ENCODE measurements at places on chromosomes 3 and 15.

GRCh38 chr15:71656425-71656824 is 153.9 kb upstream of the NR2E3 start:
- DNase-seq = no peak

GRCh38 chr15:91132079-91132478 is 32.0 kb downstream of the SV2B start:
- DNase-seq = no peak

GRCh38 chr3:50675179-50676030 is 678 bp downstream of the DOCK3 start:
- DNase-seq = peak; percentile 64

DNA sequence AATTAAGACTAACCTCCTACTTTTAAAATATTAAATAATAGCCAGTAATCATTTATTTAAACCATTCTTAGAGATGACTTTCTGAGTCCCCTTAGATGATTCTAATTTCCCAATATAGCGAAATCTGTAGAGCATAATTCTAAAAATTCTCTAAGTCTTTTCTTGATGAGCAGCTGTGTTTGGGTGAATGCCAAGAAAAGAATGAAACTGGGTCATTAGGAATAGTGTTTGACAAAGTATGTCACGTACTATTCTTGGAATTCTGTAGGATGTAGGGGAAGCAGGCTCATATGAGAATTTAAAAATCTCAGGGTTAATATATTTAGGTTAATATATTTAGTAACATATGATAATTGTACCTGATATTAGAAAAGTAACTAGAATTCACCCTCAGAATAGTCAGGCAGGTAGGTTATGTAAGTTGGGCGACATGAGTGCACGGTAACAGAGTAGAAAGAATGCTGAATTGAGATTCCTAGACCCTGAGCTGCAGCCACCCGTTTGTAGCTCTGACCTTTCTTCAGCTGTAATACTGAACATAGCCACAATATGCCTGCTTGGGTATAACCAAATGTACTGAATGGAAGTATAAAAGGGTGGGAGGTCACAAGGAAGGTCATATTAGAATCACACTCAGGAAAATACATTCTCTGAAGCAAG is 524.3 kb downstream of the UNC13C start:
- DNase-seq = no peak

DNA sequence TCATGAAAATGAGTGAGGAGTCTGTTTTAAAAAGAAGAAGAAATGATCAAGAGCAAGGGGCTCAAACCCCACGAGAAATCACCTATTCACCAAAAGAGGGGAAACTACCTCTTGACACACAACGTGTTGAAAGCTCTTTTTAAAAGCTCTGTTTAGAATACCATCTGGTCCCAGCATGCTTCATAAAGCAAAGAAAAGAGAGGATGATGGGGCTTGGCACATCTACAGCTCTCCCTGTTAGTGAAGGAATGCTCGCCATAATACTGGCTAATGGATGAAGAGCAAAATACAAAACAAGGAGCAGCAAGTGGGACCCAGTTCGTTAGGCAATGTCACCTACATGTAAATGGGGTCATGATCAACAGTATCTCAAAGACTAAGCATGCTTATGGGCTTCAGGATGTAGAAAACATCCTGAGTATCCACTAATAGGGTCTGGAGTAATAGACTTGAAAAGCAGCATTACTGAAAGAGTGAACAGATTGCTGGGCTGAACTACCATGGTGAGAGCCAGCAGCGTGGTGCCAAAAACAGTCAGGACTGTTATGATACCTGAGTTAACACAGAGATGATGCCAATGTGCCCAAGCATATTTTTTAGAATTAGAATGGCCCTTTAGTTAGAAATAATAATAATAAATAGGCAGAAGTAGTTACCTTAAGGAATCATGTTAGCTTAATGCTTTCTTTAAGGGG is 159.7 kb upstream of the POU1F1 start:
- peak; percentile 4 for DNase-seq

DNA sequence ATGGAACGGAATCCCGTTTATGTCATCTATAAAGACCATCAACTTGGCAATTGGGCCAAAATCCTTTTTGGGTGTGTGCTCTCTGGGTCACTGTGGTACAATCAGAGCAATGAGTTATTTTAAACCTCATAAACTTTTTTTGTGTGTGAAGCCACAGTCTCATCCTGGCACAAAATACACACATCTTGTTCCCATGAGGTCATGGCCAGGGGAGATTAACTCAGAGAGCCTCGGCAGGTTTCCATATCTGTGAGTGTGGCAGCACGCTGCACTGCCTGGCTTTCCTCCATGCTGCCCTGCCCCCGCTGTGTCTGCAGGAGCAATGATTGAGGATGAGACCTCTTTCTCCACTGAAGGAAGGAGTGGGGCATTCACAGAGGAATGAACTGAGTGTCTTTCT is 54.0 kb upstream of the DLG1 start:
- no peak for DNase-seq

DNA sequence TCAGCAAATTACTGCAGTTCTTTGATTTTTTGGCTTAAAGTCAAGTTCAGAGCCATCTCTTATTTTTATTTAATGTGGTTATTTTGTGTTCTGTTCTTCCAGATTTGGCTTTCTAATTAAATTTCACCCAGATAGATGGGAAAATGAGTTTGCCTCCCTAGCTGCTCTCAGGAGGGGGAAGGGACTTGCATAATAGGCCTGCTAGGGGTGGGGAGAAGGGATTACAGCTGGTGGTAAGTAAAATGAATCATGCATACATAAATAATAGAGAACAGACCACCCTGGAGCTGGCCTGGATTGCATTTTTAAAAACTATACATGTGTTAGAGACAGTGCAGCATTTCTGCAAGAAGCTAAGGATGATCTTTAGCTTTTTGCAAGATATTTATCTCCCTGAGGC is 3.9 kb upstream of the PXYLP1 start:
- DNase-seq = no peak

- no peak for DNase-seq
Measured at GRCh38 chr3:100702082-100702979, 7.0 kb upstream of the TFG start.

DNA sequence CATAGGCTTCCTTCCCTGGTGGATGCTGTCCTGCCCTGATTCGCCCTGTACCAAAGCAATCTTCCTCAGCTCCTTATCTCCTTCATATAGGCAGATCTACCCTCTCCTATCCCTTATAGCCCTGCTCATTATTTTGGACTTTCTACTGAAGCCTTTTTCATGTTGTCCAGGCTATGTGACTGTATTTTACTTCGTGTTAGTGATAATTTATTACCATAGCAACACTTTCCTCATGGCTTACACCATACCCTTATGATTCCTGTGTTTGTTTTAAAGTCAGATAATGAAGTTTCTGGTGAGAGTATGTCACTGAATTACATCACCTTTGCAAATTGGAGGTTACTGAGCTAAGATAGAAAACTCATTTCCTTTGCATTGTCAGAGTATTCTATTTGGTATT is 352.6 kb downstream of the NLGN1 start:
- DNase-seq = no peak

DNA sequence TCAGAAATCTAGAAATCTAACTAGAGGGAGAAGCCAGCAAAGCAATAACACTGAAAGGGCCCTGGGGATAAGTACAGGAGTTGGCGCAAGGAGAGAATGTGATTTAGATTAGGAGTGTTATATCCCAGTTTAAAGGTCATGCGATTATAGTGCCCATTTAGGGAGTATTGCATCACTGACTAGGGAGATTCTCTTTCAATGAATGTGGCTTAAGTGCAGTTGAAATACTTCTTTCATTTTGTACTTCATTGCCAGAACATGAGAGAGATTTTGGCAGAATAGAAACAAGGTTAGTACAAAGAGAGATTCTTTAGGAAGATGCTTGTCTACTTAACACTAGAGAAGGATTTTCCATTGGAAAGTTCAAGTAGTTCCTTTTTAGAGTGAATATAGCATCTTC is 13.9 kb downstream of the ROBO2 start:
- no peak for DNase-seq

DNA sequence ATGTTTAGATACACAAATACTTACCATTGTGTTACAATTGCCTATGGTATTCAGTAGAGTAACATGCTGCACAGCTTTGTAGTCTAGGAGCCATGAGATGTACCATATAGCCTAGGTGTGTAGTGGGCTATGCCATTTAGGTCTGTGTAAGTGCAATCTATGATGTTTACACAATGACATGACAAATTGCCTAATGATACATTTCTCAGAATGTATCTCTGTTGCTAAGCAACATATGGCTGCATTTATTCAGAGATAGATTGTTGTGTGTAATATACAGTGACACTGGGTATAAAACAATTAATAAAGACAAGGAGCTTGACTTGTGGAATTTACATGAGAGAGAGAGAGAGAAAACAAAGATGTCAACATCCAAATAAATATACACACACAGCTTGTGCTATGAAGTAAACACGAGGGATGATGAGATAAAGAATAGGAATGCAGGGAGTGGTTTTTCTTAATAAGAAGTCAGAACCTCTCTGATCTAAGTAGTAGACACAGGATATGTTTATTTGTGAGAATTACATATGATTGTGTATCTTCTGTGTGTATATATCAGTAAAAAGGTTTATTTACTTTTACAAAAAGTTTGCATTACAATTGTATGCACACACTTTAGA is 110.0 kb downstream of the KCNAB1 start:
- no peak for DNase-seq

GRCh38 chr3:47430606-47431005 is 45.1 kb downstream of the SCAP start:
- DNase-seq = no peak

DNA sequence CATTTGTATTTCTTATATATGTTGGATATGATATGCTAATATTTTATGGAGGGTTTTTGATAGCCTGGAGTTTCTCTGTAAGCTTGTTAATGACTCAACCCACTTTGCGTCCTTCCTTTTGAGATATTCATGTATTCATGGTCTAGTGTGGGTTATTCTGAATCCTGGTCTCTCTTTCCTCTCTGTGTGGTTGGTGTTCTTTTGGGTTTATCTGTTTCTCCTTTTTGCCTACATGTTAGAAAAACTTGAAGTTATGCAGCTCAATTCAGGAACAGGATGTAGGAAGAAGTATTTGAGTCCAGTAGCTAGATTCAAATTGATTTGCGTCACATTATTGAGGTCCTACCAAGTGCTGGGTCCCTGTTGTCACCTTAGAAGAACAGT is 28.1 kb downstream of the CMTM7 start:
- no peak for DNase-seq

DNA sequence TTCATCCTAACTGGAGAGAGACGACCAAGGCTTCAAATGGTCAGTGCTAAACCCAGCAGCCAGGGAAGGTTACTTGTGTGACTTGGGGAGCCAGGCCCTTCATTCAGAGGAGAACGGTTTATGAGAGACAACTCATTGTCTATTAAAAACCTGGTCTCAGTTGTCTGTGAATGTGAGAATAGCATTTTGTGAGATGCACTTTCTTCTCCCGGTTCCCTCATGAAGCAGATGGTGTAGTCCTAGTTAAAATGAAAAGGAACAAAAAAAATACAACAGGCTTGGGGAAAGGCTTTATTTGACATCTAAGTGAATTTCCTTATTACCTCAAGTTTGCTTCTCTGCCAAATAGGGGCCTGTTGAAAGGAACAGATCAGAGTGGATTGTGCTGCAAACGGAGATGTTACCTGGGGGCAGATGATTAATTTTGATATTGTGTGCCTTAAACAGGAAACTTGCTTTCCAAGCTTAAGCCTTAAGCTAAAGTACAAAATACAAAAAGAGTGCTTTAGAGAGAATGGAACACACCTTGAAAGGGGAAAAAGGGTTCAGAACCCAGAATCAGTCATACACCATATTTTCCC is 202.7 kb upstream of the BHLHE40 start:
- DNase-seq = no peak

DNA sequence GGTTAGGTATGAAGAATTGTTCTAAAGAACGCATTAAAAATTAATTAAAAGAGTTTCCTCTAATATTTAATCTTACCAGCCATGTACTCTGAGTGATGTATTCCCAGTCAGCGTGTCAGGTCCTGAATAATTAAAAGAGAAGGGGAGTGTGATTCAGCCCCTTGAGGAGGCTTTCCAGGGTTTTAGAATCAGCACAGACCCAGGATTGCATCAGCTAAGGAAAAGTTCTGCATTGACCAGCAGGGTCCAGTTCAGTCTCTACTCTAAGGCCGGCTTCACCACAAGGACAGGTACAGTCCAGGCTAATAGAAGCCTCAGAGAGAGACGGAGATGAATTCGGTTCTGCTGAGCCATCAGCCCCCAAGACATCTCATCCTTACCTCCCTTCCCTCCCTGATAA is 499.5 kb upstream of the PROK2 start:
- no peak for DNase-seq

GRCh38 chr3:116994351-116994879 is 284.8 kb downstream of the TUSC7 start:
- no peak for DNase-seq

GRCh38 chr3:33360136-33360825 is 79.9 kb downstream of the UBP1 start:
- DNase-seq = no peak

DNA sequence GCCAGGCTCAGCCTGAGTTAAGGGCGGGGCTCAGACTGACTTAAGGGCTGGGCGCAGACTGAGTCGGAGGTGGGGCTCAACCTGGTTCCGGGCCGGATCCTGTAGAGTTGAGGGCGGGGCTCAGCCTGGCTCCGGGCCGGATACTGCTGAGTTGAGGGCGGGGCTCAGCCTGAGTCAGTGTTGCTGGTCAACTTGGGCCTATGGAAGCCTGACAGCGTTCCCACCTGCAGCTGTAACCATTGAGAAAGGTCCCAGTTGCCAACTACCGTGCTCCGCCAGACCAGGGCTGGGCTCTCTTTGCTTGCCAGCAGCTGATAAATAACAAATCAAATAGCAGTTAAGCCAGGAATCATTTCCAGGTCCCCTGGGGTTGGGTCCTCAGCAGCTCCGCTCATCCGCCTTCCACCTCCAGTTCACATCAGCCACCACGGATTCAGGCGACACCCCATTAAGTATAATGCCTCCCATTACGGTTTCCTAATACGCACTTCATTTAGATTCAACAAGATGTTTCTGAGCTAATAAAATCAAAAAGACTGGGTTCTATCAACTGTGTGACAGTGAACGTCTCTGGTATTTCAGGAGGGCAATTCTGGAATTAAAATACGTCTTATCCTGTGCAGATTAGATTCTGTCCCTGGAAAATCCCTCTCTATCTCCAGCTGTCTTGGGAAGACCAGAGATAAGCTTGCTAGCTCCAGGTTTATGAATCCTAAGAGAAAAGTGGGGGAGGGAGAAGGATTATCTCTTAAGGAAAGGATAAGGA is 7.3 kb downstream of the GRIP2 start:
- DNase-seq = no peak

GRCh38 chr3:129248286-129248979 is 973 bp upstream of the COPG1 start:
- DNase-seq = no peak

DNA sequence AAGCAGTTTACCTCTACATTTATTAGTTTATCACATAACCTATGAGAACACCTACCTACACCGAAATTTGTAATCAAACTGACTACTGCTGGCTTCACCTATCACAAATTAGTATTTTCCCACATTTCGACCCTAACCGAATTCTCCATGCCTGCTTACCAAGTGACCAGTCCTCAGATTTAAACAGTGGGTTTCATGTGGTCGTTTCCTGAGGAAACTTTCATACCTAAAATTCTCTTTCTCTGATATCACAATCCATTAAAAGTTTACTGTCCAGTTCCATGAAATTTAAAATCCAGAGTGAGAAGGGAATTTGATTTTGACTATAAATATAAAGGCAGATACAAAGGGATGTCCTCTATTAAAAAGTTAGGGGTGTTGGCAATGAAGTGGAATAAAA is 1.9 kb downstream of the PLOD2 start:
- no peak for DNase-seq

Measured in C1 segment of cervical spinal cord (tissue), 14 donors.